ENCODE measurements at places on chromosomes 7 and 10.

DNA sequence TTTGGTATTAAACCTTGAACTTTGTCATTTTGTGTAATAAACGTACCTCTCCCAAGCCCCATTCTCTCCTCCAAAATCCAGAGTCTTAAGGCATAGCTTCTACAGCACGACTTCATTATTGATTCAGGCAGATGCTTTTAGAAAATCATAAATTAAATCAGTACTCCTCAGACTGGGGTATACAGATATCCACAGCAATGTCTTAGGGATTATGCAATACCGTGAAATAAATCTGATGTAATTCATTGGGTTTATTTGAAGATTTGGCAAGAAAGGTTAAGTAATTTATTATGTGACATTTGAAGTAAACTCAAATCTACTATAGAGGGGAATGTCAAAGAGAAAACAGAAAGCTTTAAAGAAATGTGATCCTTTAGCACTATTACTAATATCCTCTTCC lies 246.1 kb upstream of the PLXDC2 start:
- no peak for DNase-seq

- no peak for DNase-seq
Measured at GRCh38 chr10:5840314-5841307, 27.4 kb upstream of the GDI2 start.

DNA sequence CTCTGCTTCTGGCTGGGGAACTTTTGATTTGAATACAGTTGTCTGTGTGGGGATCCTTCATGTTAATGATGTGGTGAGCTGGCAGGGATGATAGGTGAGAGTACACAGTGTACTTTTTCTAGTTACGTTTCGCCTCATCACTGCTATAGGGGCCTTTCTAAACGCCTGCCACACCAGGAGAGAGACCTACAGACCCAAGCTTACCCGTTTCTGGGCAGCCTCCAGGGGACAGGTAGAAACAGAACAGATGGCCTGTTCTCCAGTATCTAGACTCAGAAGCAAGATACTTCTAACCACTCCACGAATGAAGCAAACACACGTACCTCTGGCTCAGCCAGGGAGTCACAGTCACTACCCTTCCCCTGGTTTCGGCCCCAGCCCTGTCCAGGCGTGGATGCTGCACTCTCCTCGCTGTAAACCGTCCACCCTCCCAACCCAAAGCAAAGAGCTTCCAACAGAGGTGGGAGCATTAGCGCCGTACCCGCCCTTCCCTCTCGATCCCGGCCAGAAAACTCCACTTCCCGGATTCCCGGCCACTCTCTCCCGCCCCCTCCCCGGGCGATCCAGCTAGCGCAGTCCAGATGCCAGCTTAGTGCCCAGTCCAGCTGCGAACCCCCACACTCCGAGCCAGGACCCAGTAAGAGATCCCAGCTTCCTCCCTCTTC lies 1.2 kb downstream of the CCDC6 start:
- DNase-seq, result no peak

DNA sequence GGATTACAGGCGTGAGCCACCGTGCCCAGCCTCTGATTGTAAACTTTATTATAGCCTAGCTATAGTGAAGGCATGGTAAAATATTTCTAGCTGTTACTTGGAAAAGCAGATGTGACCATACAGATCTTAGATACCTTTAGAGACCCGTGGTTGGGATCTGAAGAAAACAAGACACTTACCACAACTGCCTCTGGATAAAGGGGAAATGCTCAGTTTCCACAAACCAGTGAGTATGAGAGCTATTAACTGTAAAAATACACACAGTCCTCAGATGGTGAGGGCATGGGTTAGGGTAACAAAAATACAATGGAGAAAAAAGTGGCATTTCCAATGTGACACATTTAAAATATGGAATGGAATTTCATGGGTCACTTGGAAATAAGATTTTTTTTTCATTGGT lies 63.0 kb downstream of the ZNF438 start:
- DNase-seq, result no peak

DNA sequence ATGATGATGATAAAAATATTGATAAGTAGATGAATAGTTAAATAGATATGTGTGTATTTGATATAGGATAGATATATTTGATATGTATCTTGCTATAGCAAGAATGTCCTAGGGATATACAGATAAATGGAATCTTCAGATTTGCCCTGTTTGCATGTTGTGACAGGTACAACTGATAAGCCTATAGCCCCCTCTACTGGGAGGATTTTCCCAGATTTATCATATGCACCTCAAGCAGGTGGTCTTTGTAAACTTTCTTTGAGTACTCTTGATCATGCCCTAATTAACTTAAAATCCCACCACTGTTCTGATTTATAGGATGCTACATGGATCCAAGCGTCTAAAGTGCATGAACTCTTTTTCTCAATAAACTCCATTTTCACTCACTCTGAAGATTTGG lies 1050.7 kb downstream of the SORCS3 start:
- no peak for DNase-seq

DNA sequence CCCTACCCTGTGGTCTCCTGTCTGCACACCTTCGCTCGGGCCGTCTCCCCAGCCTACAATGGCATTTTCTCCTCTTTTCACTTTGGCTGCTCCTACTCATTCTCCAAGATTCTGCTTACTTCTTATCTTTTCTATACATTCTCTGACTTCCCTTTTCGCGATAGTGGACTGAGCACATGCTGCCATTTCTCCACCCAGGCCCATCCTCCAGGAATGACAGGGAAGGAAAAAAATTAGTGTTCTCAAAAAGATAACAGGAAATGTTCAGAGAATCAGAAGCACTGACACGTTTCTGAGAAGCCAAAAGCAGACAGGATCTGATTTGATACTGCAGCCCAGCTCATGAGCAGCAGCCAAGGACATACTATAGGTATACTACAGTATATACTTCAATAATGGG lies 6.4 kb upstream of the ANXA11 start:
- no peak for DNase-seq

DNA sequence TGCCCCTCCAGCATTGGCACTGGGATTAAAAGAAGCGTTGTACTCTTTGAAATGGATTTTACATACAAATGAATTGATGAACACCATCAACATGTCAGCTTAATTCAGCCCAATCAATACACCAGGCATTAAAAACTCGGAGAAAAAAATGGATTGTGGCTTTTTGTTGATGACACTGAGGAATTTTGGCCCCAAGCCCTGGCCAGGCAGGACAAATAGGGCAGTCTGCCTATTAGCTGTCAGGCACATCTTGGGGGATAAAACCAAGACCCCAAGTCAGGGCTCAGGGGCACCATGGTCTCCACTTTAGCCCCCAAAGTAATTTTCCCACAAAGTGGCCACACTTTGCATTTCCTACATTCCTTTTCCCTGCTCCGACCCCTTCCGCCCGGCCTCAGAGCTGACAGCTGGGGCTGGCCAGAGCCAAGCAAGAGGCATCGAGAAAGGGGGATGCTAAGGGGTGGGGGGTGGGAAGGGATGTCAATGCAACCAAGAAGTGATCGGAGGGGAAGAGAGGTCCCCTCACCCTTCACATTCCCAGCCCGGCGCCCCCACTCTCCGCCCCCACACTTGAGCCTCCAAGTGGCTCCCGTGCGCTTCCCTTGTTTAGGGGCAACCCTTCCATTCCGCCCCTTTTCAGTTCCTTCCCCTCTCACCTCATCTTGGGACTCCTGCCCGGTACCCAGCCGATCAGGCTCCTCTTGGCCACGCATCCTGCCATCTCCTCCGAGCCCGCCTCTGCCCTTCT lies 711 bp downstream of the HIP1 start:
- no peak for DNase-seq

DNA sequence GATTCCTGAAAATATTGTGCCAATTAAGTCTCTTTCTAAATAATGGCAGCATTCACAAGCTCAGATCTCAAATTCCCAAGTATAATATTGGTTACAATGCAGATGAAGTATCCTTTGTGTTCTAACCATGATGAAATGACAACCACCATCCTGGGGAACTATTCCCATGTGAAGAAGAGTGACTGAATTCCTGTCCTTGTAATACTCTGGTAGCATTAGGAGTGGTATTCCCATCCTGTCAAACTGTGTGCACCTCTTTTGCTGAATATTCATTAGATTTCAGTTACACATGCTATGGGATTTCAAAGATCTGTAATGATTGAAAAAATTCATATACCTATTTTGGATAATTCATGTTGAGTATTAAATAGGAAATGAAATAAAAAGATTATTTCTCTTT lies 86.1 kb upstream of the SMIM30 start:
- no peak for DNase-seq

DNA sequence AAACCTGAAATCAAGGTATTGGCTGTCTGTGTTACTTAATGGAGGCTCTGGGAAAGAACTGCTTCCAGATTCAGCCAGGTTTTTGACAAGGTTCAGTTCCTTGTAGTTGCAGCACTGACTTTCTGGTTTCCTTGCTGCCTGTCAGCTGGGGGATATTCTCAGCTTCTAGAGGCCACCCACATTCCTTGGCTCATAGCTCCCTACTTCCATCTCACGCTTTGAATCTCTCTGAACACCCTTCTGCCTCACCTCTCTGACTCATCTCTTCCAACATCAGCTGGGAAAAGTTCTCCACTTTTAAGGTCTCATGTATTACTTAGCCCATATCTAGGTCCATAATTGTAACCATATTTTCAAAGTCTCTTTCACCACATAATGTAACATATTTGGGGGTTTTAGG lies 22.9 kb upstream of the GPR22 start:
- no peak for DNase-seq

- peak; percentile 70 for DNase-seq
Measured at GRCh38 chr7:909358-910329, 33.3 kb downstream of the GET4 start.

GRCh38 chr7:1395211-1396070 lies 63.8 kb downstream of the MICALL2 start:
- DNase-seq, result no peak

DNA sequence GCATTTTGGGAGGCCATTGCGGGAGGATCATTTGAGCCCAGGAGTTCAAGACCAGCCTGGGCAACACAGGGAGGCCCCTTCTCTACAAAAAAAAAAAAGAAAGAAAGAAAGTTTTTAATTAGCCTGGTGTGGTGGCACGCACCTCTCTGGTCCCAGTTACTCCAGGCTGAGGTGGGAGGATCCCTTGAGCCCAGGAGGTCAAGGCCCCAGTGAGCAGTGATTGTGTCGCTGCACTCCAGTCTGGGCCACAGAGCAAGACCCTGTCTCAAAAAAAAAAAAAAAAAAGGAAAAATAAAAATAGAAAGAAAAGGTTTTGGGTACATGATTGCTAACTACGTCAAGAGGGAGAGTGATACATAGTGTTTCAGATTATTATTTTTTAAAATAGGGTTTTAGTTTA lies 2.0 kb upstream of the USP54 start:
- no peak for DNase-seq

GRCh38 chr7:38554586-38554985 lies 76.6 kb downstream of the AMPH start:
- DNase-seq, result no peak

GRCh38 chr10:71244431-71245419 lies 32.4 kb downstream of the UNC5B start:
- DNase-seq, result no peak

- no peak for DNase-seq
Measured at GRCh38 chr7:108384716-108385483, 71.3 kb downstream of the NRCAM start.

DNA sequence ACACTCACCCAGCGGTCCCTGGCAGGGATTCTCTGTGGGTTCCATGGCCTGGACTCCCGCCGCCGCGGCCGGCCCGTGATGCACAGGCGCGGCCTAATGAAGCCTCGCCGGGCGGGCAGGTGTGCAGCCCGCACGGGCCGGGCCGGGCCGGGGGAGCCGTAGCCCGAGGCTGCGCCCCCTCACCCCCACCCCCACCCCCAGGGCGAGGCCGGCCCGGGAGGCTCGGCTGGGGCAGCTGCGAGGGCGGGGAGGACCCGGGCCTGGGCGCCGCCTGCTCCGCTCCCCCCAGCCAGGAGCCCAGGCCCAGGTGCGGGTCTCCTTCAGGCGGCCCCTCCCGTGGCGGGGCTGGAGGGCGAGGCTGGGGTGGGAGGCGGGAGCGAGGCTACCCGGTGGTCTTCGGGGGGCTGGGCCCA lies at the start of gene NOBOX:
NOBOX (minus strand) TSS at position 45 of the 413 bp plus-strand sequence.
- no peak for DNase-seq

- DNase-seq, result no peak
Measured at GRCh38 chr10:31728698-31729224, 199.9 kb downstream of the ARHGAP12 start.

DNA sequence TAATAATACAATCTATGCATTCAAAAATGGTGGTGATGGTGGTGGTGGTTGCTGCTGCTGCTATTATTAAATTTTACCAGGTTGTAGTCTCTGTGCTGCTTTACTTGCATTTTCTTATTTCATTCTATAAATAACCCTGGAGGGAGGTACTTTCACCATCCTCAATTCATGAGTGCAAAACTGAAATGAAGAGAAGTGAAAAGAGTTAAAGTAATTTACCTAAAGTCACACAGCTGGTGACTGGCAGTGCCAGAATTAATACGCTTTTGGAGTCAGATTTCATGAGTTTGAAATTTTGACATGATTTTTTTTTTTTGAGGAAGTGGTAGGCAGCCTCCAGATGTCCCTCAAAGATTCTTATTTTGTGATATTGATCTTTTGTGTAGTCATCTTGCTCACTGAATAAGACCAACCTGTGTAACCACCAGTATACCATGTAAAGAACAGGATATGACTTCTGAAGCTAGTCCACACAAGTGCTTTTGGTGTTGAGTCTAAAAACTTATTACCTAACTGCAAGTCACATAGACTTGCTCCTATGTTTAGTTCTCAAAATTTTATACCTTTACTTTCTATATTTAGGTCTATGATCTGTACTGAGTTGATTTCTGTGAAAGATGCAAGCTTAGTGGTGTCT lies 218.8 kb downstream of the ZWINT start:
- DNase-seq, result no peak

DNA sequence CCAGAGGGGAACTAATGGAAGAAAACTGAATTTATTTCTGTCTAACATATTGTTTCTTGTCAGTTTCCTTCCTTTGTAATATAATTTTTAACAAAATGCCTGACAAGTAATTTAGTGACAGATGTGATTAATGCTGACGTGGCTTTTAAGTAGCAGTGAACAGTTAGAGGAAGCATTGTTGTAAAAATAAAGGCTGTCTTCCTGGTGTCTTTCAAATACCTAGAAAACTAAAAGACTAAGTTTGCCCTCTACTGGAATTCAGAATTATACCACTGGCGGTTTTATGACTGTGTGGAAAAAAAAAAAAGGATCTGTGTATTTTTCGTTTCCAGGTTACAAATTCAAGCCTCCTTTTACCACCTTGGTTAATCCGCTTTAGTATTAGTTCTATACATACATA lies 217.1 kb upstream of the DPP6 start:
- DNase-seq, result no peak

- no peak for DNase-seq
Measured at GRCh38 chr7:6167587-6168476, 104.6 kb downstream of the CYTH3 start.

DNA sequence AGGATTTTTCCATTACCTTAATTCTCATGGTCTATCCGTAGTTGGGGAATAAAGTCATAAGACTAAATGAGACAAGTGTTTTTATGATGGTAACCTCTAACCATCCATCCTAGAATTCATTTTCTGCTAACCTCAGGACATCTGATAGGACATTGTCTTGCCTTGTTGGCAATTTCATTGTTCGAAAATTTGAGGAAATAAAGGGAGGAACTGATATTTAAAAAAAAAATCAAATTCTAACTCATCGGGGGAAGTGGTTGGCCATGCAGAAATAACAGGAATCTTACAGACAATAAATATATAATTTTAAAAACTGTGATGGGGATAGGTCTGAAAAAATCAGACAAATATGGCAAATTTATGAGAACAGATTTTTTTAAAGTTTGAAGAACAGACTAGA lies 21.7 kb upstream of the RHOBTB1 start:
- DNase-seq, result no peak

GRCh38 chr10:132297526-132297925 lies 10.2 kb downstream of the STK32C start:
- DNase-seq, result no peak

Measured in left lobe of liver (tissue), 2 donors.